Fibroblast of skin of right biceps (primary cell): ENCODE measurements at places on chromosomes 11 and 22.

DNA sequence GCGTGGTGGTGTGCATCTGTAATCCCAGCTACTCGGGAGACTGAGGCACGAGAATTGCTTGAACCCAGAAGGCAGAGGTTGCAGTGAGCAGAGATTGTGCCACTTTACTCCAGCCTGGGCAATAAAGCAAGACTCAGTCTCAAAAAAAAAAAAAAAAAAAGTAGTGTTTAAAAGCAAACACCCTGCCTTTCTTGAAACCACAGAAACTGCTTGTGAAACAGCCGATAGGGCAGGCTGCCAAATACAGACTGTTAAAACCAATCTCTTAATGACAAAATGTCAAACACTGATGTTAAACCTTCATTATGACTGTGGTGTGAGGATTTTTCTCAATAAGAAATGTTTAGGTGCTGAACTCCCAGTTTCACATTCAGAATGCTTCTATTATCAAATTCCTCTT, 27.3 kb downstream of the MARK2 start:
- peak; percentile 63 for DNase-seq

DNA sequence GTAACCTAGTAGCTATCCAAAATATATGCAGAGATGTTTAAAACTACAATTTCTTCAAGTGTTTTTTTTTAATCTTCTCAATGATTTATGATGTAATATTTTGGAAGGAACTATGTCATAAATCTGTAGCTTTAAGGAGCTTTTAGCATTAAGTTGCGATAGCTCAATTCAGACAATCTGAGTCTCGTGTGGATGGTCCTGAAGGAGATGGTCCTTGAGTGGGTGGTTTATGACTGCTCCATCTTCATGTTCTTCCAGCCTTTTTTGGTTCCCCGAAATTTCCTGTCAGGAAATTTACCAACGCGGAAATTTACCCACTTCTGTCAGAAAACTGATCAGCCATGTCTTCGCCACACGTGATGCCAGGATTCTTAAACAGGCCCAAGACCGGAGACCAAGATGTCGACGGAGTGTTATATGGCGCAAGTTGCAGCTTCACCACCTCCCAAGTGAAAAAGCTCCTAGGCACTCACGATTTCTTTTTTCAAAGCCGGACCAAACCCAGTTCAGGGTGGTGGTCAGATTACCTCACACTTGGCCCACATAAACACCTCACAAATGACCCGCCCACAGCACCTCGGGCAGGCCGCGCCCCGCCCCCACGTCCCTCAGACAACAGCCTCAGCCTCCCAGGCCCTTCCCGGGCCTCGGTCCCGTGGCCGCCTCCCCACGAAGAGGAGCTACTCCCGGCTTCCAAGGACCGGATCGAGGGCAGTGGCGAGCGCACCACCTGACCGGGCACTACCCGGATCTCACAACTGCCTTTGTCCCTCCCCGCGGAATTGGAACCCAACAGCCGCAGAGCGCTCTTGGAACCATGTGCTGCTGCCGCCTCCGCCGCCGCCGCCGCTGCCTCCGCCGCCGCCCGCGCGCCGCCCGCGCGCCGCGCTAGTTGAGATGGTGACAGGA, at the start of gene MORC2:
MORC2 (minus strand) TSS at position 760 of the 909 bp plus-strand sequence. CDS start 885 bp downstream, outside the sequence.
- no peak for DNase-seq

DNA sequence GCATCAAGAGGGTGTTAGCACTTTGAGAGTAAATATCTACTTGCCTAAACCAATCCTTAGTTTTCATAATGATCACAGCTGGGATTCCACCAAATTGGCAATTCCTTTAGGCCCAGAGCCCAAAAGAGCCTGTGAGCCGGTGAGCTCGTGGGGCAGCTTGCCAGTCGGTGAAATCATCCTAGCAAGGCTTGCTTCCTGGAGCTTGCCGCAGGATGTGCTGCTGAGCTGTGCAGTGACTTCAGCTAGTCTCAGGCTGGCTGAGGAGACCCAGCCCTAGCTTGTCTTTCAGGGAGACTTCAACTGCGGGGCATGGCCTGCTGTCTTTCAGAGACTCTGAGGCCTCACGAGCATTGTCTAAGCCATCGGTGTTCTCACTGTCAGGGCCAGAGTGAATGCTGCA, 73.6 kb upstream of the SUSD2 start:
- DNase-seq, result peak; percentile 85

GRCh38 chr11:15349413-15349812, 234.7 kb downstream of the INSC start:
- no peak for DNase-seq

DNA sequence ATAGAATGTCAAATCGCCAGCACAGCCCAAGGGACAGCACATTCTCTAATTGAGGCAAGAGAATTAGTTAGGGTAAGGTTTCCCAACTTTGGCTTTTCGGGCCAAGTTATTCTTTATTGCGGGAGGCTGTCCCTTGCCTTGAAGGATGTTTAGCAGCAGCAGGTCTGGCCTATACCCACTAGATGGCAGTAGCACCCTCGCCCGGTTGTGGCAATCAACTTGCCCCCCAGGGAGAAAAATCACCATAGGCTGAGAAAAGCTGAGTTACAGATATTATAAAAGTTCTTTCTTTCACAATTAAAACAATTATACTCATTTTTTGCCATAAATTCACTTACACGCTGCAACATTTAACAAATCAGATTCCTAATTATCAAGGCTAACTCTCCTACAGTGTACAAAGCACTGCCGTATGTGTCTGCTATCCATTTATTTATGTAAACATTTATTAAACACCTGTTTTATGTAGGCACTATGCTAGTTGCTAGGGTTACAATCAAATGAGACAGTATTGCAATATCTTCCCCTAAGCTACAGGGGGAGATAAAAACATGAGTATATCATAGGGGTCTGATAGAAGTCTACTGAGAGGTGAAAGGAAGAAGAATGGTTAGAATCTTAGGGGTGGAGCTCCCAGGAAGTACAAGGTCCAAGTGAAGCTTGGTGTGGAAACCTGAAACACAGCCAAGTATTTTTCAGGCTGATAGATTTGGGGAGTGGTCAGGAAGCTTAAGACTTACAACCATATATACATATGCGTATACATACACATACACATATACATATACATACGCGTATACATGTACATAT, 452.3 kb downstream of the RAB38 start:
- peak; percentile 20 for DNase-seq

DNA sequence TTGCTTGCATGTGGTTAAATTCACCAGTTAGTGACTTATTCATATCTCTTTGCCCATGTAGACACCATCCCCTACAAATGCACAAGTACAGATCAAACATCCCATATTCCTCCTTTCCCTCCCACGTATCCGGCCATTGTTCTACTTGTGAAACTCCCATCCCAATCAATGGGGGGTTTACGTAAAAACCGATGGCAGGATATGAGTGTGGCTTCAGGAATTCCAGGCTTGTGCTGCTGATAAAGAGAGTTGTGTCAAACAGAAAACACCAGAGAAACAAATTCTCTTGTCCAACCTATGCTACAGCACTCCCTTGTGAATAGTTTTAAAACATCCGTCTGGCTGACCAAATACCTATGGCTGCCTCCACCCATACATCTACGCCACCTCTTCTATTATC, 15.5 kb downstream of the FLI1 start:
- DNase-seq, result peak; percentile 96
